ENCODE measurements at places on chromosomes 3 and 15.

DNA sequence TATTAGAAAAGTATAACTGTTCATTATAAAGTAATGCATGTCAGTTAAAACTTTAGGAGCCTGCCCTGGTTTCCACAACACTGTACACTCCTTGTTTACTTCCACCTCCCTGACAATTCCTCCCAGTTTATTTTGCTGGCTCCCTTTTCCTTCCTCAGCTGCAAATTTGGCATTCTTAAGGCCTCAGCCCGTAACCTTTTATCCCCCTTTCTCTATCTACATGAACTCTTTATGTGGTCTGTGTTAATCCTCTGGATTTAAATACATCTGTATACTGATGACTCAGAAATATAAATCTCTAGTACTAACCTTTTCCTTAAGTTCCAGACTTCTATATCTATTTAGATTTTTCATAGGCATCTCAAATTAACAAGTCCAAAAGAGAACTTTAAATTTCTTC lies 143.6 kb downstream of the OTOL1 start:
- DNase-seq = no peak

DNA sequence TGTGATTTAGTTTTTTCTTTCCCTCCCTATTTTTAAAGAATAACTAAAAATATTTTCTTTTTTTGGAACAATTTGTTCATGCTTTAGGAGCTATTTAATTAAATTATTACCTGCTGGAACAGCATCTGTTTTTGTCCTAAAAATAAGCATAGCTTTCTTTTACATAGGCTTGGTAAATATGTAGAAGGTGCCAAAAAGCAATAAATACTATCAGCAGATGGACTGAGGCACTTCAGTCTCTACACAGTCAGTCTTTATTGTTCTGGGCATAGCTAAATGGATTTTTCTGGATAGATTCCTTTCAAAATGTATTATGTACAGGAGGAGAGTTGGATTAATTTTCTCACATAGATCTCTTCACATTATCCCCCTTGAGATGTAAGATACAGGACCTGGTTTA lies 223.5 kb downstream of the NAALADL2 start:
- no peak for DNase-seq

DNA sequence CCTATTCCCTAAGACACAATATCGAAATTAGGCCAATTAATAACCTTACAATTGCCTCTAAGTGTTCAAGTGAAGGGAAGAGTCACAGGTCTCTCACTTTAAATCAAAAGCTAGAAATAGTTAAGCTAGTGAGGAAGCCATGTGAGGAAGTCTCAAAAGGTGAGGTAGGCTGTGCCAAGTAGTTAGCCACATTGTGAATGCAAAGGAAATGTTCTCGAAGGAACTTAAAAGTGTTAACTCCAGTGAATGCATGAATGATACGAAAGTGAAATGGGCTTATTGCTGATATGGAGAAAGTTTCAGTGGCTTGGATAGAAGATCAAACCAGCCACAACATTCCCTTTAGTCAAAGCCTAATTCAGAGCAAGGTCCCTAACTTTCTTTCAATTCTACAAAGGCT lies 59.1 kb downstream of the KLF13 start:
- DNase-seq = no peak

DNA sequence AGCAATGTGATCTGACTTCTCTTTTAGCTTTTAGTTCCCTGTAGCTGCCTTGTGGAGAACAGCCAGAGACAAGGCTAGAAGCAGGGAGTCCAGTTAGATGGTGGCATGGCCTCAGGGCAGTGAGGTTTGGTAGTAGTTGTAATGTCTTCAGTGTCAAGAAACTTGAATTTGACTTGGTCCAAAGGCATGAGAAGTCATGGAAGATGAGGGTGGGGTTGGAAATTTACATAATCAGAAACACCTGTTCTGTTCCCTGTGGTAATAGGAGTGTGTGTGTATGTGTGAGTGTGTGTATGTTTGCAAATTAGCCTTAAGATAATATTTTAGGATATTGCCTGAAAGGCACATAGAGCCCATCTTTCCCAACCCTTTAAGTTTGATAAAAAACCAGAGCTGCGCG lies 55.2 kb upstream of the GCNT3 start:
- no peak for DNase-seq

GRCh38 chr15:29805043-29805707 lies 17.1 kb downstream of the TJP1 start:
- DNase-seq = no peak

DNA sequence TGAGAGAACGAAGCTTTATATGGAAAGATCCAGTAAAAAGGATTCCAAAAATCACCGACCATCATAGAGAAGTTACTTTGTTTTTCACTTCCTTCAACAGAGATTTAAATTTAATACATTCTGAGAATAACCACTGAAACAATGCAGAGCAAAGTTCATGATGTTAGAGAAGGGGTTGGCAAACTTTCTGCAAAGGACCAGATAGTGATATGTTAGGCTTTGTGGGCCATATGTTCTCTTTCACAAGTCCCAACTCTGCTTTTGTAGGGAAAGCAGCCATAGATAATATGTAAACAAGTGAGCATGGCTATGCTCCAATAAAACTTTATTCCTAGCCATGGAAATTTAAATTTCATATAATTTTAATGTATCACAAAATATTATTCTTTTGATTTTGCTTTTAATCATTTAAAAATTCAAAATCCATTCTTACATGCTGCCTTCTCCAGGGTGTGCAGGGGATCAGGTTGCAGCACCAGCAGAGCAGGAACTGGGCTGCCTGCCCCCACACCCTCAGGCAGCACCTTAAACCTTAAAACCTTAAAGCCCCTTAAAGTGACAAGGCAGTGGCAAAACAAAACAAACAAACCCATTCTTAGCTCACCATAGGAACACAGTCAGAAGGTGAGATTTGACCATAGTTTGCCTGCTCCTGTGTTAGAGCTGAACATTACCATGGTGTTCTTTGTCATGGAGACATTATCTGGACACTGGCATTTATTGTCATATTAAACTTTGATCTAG lies 16.9 kb upstream of the IGSF10 start:
- no peak for DNase-seq

- no peak for DNase-seq
These were observed 14.4 kb downstream of the AGTR1 start for GRCh38 chr3:148711981-148712666.

- DNase-seq = no peak
These were observed 2.5 kb upstream of the SLC38A3 start for GRCh38 chr3:50202353-50203112.

GRCh38 chr3:133209871-133210550 lies 171.8 kb downstream of the TMEM108 start:
- no peak for DNase-seq

GRCh38 chr3:4804161-4805058 lies 174.8 kb upstream of the BHLHE40 start:
- DNase-seq = no peak

GRCh38 chr3:37116998-37117397 lies 57.4 kb downstream of the LRRFIP2 start:
- no peak for DNase-seq

DNA sequence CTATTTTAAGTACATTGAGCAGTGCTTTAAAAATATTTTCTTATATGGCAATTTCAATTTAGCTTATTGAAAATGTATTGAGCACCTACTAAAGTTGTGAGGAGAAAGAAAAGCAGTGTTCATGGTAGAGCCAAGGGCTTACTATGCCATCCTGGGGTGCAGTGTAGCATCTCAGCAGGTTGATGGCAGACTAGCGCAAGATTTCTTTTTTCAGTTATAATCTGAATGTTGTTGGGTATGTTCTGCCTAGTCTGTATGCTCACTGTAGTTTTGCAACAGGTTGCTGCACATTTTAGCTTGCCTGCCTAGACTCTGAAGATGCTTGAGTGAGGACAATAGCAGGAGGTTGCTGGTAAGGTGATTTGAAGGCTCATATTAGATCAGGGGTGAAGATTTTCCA lies 103.1 kb upstream of the UNC13C start:
- DNase-seq = no peak

DNA sequence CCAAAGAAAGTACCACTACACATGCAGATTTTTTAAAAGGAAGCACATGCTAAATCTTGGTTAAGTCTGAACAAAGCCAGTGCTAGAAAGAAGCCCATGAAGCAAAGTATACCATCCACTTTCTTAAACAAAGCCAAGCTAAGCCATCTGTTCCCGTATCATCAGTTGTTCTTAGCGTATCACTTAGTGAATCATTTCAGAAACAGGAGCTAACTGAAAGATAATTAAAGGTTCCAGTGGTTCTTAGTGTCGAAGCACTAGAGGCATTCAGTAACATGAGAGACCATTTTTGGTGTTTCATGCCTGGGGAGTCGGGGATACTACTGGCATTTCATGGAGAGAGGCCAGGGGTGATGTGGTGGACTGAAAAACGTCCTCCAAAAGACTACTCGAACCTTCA lies 12.8 kb downstream of the UBXN7 start:
- no peak for DNase-seq

DNA sequence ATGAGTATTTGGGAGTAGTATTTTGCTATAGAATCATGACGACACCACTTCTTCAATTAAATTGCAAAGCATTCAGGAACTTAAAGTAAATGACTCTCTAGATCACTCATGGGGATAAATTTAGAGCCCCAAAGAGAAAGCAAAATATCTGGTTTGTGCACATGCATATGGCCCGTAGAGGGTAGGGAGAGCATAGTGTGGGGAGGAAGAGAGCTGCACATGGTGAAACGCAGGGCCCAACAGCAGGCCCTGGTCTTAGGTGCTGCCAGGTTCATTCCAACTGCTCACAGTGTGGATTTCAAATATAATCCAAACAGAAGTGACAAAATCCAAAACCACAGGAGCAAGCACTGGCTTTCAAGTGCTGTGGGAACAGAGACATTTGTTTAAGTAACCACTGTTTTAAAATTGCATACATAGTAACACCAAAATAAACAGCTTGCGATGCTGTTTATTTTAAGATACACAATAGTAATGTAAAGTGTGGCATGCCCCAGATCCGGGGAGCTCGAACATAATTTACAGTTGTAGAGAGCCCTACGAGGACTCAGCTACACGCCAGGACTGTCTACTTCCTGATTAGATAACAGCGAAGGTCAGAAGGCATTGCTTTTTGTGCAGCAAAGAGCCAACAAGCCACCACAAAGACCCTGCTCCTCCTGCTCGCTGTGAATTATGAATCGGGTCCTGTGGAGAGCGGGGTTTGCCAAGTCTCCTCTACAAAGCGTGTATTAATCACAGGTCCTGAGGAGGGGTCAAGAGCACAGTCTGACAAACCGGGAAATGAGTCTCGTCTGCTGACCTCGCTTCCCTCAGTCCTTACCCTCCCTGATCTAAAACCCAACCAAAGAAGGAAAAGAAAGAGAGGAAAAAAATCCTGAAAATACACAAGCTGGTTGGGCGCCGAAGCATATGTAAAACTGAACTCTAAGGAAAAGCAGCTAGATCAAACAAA lies 80.6 kb downstream of the MEIS2 start:
- DNase-seq = no peak

- no peak for DNase-seq
These were observed 68.9 kb downstream of the TFRC start for GRCh38 chr3:196012941-196013476.

- no peak for DNase-seq
These were observed 352.1 kb downstream of the MECOM start for GRCh38 chr3:169311381-169311780.

DNA sequence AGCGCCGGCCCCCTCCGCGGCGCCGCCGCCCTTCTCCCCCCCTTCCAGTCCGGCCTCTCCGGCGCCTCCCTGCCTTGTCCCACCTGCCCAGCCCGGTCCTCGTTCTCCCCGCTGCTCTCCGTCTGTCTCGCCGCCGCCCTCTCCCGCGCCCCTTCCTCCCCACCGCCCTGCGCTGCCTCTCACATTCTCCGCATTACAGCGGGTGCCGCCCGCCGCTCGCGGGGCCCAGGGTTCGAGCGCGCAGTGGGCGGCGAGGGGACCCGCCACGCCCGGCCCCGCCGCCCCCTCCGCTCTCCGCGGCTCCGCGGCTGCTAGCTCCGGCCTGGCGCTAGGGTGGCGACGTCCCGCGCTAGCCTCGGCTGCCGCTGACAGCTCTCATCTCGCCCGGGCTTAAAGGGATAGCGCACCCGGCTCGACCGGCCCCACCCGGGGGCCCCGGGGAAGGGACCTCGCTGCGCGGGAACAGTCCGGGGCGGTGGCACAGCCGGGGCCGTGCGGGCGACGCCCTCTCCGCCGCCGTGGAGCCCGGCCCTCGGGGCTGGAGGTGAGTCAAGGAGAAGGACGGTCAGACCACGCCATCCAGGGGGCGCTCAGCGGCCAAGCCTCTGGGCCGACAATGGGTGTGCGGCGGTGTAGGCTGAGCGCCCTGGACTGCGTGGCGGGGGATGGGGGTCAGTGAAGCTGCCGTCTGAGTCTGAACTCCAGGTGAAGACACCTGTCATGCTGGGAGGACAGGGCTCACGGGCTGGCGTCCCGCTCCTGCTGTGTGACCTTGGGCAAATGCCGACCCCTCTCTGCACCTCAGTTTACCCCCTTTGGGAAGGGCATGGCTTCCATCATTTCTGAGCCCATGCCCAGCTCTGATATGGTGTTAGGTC lies 187.4 kb upstream of the LINGO1 start:
- DNase-seq = no peak

DNA sequence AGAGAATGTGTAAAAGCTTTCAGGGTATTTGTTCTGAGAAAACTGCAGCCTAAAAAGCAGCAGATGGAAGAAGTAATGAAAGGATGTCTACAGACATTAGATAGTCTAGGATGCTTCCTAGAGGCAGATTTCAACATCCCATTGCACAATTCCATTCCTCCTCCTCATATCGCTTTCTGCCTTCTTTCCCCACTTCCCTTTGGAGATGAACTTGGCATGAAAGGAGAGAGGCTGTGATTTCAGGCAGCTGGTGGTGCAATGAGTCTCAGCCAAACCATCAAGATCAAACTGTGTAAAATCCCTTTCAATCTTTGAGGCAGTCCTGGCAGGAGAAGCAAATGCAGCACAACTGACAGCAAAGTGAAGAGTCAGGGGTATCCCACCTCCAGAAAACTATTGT lies 438.7 kb upstream of the KCNMB2 start:
- no peak for DNase-seq

DNA sequence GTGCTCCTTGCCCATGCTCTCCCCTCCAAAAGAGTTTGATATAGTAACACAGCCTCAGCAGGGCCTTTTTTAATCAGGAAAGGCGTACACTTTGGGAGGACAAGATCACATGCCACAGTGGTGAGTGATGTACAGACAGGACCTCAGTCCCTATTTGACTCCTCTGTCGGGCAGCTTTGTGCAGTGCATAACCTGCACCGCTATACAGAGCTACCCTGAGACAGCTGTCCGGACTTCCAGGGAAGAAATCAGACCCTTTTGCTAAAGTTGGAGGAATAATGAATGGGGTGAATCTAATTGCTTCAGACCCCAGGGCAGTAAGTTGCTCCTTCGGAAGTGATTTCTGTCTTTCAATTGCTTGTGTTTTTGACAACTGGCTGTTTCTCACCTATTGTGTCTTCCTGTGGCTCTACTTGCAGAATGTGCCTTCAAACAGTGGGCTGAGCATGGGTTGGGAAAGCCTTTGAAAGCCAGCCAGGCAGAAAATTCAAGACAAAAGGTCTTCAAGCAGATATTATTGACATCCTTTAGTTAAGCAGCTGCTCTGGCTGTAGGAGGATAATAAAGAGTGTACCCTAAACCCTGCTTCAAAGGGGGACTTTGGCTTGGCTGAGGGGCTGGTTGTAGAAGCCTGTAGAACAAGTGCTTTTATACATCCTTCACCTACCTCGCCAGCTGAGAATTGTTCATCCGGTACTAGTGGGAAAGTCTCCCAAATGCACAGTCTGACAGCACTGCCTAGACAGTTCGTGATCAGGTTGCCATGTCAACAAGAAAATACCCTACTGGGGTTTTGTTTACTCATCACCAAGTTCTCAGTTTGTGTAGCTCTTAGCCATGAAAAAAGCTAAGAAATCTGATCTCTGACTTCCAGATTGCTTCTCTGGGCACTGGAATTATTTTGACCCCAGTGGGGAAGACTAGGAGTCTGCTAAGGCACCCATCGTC lies 35.1 kb downstream of the SNTN start:
- DNase-seq = no peak

Data from activated T-cell treated with anti-CD3 and anti-CD28 coated beads for 1 hour (primary cell).